ENCODE measurements at places on chromosomes 4 and X.

DNA sequence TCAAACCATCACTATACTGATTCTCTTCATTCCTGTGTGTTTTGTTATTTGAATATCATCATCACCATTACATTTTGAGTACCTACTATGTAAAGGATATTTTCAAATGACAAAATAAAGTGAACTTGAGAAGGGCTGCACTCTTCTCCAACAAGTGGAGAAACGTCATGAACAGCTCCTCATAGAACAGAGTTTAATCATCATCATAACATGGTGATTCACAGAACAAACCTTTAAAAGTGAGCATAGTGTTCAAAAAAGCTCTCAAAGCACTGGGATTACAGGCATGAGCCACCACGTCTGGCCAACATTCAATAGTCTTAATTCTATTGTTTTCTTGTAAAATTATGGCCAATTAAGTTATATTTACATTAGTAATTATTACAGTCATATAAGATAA is 993.9 kb downstream of the PDHA2 start:
- DNase-seq: no peak

DNA sequence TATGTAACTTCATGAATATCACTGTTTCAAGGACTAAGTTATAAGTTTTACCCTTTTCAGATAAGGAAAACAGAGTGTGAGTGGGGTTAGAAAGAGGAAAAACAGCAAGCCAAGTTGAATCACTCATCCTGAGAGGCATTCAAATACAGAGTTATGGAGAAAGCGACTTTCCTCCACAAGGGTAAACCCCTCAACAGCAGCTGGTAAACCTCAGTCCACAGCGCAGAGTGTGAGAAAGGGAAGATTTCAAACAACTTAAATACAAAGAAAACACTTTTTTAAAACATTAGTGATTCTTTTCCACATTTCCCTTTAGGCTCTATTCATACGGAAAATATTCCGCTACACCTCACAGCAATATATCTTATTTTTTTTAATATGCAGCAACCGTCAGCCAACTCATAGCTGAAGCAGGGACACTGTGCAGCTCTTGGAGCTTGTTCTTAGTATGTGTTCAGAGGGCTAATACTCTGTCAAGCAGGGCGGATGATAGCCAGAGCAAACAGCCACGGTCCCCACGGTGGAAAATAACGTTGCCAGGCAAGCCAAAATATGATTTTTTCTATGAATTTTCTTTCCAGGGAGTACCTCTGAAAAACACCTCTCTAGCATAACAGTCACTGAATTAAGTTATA is 488.9 kb upstream of the FAT1 start:
- no peak for DNase-seq

GRCh38 chr4:30005995-30006394 is 714.2 kb upstream of the PCDH7 start:
- DNase-seq: no peak

- DNase-seq: no peak
Measured at GRCh38 chr4:83906561-83906960, 370.7 kb downstream of the GPAT3 start.

DNA sequence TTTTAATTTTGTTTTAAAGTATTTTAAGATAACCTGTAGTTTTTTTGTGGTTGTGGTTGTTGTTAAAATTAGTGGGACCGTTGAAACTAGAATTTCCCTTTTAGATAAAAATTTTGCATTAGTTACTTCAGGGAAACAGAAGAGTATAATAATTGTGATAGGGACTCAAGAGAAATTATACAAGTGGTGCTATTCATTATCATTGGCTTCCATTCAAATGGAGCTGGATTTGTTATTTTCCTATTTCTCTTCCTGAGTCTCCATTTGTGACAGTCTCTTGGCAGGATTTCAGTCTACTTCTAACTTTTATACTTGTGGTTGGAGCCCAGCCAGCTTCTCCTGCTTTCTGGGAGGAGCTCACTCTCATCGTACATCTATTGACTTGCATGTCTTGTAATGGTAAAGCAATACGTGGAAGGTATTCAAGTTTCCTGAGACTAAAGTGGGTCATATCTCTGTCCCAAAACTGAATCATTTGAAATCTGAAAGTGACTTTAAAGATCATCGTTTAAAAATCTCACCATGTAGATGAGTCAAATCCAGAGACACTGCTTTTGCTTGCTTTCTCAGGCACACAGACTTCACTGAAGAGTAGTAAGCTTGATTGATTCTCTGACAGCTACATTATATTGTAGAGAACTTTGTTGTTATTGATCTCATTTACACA is 155.8 kb downstream of the RPA4 start:
- no peak for DNase-seq

DNA sequence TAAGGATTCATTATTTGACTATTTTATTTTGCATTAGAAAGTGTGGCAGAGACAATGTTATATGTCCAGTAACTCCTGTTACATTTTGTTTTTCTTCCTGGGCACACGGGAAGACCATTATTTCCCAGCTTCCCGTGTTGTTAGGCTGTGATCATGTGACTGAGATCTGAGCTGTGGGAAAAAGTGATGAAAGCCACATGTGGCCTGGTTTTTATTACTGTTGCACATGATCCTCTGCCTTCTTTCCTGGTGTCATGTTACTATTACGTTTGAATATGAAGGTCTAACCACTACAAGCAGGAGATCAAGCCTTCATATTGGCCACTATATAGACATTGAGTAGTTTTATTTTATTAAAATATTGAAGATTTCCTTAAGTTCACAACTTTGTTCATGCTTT is 28.2 kb upstream of the MID1 start:
- DNase-seq: no peak

DNA sequence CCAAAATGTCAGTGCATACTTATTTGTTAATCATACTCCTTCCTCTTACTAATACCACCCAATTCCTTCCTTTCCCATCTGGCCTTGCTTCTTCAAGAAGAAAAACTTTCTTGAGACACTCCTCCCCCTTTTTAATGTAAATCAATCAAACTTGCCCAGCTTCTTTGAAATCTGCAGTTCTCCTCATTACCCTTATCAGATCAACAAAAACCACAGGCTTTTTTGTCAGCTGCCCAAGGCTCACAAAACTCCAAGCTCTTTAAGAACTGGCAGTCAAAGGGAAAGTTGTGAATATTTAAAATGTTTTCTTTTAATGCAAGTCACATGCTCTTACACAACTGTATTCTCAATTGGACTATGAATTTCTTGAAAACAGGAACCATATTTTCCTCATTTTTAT is 11.3 kb upstream of the MYOZ2 start:
- no peak for DNase-seq

DNA sequence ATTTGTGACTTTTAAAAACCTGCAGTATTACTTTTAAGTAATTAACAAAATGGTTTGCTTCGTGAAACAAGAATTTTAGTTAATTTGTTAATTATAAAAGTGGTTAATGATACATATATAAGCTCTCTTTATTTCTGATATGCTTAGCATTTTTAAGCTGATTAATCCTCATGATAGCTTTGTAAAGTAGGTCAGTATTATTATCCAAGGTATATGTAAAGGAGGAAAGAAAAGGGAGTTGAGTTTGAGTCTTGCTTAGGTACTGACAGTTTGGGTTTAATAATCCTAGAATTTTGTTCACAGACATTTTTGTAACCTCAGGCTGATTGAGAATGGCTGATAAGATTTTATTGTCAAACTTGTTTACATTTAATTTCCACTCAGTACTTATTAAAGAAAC is 21.8 kb downstream of the HERC3 start:
- DNase-seq: no peak

DNA sequence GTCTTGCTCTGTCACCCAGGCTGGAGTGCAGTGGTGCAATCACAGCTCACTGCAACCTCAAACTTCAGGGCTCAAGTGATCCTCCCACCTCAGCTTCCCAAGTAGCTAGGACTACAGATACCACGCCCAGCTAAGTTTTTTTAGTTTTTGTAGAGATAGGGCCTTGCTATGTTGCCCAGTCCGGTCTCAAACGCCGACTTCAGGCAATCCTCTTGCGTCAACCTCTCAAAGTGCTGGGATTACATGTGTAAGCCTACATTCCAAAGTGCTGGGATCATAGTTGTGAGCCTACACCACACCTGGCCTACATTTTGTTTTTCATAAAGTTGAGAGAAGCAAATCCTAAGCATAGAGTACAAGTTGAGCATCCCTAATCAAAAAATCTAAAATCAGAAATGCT is 42.2 kb downstream of the SMARCA5 start:
- no peak for DNase-seq

DNA sequence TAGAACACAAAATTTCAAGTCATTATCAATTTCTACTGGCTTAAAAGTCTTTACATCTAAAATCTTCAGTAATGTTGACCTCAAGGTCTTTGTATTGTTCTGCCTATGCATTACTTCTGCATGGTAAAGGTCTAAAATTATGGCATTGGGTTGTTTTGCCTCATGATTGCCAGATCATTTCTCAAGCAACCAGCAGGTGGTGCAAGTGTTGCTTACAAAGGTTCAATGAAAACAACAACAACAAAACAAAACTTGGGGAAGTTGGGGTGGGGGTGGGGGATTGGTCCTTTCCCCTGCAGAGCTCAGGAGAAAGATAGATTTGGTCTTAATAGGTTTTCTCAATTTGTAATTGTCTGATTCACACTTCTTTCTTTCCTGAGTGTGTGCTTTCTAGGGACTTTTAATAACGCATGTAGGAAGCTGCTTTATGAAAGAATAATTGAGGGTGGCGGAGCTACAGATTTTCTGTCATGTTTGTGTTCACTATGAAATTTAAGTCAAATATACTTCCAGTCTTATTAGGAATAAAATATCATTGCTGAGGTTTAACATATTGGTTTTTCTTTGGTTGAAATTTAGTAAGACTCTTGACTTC is 145.1 kb downstream of the COL4A5 start:
- no peak for DNase-seq

DNA sequence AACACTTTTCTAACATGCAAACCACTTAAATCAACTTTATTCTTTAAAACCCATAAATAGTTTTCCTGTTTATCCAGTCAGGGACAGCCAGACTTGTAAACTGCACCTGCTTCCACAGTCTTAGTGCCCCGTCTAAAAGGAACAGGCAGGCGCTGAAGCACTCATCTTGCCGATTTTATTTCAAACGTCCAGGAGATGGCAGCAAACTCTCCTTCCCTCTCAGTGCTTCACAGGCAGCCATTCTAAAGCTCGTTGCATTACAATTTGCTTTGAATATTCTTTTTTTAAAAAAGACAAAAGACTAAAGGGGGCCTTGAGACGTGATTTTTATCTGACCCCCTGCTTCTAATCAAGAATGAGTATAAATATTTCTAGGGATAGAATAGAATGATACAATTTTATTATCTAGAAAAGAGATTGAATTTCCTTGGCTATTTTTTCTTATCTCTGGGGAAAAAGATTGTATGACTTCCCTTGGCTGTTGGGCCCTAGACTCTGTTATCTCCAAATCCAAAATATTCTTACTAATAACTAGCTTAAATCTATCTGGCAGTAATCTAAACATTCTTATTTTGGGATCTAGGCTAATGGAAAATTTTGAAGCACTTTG is 93.6 kb upstream of the MYOZ2 start:
- DNase-seq: no peak

DNA sequence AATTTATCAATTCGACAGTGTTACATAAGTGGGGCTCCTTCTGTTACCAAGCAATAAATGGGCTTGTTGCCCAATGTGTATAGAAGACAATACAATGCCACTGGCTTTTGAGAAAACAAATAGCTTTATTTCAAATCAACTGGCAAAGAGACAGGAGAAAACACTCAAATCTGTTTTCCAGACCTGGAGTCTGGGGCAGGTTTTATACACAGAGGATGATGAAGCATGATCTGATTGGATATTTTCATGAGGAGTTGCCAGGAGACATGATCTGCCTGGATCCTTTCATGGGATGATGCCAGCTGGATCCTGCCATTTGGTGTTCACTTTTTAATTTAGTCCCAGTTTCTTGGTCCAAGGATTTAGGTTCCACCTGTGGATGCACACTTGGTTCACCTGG is 287.9 kb downstream of the CXXC4 start:
- no peak for DNase-seq

DNA sequence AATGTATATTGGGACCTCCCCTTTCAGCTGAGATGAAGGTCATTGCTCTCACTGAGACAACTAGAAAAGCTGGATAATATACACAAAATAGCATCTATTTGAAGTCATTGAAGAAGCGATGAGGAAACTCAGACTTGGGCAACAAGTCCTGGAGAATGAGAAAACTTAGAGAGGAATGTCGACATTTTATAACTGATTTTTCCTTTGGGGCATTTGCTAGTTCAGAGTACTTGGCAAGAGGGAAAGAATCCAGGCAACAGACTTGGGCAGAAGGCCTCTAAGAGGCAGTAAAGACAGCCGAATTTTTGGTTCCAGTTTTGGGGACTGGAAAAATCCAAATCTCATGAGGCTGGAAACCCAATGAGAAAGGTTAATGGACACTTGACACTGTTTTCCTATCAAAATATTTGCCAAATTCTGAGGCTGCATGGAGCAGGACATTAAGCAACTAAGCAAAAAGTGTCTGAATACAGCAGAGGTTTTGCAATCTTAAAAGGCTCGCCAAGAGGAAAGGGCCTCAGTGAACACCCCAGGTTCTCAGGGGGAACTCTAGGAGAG is 21.0 kb upstream of the ANXA5 start:
- no peak for DNase-seq

DNA sequence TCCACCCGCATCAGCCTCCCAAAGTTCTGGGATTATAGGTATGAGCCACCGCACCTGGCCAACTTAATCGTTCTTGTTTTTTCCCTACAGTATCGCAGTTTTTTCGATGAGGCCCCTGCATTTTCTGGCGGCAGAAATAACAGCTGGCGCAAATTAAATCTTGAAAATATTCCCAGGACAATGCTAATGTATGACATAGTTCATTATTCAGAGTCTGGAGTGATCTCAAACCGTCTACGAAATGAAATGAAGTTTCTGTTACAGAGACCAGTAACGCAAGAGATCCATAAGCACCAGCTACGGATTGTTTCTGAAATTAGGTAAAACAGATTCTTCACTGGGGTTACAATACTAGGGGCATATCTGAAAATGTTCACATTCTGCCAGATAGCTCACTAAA is 27.3 kb downstream of the CXorf58 start:
- no peak for DNase-seq

GRCh38 chr4:168609369-168609768 is 112.5 kb downstream of the PALLD start:
- DNase-seq: no peak

DNA sequence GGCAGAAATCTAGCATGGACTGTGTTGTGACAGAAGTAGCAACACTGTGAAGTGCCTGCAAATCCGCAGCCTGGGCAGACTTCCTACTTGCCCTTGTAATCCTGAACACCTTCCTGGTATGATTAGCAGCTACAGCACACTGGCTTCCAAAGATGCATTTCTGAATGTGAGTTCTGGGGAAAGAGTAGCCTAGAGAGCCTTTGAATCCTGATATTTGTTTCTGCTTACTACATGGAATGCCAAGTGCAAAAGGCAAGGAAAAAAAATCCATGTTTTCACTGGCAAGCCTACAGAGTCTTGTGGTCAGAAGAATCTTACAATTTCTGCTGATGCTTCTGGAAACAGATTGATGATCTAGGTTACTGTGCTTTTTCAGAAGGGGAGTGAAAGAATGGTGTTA is 223.7 kb downstream of the COL25A1 start:
- DNase-seq: peak; percentile 76

DNA sequence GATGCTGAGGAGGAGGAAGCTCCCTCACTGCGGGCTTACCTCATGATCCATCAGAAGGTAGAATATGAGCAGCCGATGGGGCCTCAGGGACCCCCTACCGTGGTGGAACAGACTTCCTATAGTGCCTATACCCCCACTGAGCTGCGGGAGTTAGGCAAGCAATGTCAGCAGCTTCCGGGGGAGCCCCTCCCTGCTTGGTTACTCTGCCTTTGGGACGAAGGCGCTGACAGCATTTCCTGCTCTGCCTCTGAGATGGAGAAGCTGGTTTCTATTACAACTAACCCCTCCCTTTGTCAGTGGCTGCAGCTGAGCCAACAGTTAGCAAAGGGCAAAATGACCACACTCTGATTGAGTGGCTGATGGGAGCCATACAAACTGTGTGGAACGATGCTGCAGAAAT is 430.7 kb downstream of the IDS start:
- DNase-seq: no peak

Measured in AG04449 (cell line).